ENCODE measurements at places on chromosomes 12 and 14.

GRCh38 chr14:74242780-74243042 lies 3.5 kb downstream of the VSX2 start:
- DNase-seq = no peak

- peak; percentile 8 for DNase-seq
These were observed 41.7 kb downstream of the ZCRB1 start for GRCh38 chr12:42284157-42284556.

DNA sequence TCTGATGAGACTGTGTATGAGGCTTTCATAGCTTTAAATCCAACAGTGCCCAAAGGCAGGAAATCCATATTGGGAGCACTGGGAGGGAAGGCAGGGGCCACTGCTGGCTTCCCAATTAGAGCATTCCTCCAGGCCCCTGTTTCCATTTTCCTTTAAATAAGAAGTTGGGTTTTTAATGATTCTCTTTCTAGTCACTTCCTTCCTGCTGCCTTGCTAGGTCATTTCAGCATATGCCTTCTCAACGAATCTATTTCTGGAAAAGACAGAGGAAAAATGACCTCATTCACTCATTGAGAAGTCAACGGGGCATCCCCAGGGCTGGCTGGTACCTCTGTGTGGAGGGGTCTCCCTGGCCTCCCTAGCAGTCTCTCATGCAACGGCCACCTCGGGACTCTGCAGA lies 43.5 kb downstream of the IGF1 start:
- no peak for DNase-seq

- no peak for DNase-seq
These were observed 4.7 kb upstream of the NCKAP5L start for GRCh38 chr12:49832836-49833421.

DNA sequence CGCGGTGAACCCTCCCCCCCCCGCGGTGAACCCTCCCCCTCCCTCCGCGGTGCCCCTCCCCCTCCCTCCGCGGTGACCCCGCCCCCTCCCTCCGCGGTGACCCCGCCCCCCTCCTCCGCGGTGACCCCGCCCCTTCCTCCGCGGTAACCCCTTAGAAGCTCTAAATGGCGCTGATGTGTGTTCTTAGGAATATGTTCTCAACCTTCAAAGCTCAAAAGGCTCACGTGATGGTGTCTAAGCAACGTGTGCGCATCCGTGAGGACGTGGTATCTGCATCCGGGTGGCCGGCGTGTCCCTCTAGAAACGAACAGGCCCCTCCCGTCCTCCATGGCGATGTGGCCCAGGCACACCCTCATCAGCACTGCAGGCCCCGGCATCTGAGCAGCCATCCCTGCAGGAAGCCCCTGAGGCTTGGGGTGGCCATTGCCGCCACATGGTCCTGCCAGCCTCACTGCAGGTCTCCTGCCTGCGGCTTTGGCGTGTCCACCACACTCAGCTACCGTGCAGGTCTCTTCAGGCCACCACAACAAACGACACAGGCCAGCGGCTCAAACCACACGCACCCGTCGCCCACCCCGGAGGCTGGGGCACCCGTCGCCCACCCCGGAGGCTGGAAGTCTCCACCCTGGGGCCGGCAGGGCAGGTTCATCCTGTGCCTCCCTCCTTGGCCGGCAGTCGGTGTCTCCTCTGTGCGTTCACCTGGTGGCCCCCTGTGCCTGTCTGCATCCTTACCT lies 14.5 kb upstream of the FBRSL1 start:
- DNase-seq = peak; percentile 40

DNA sequence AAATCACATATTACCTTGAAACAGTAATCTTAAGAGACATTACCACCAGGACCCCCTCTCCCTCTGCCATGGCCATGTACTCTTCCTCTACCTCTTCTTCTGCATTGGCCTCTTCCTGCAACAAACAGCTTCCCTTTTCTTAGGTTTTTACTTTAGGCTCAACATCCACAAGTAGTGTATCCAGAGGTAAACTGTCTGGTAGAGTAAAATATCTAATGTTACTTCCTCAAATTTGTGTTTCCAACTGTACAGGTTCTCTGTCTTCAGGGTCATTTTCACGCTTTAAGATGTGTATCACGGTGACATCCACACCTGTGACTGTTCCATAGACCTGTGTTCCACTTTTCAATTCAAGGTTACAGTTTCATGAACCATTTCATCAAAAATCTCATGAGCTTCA lies 13.4 kb downstream of the CDK17 start:
- no peak for DNase-seq

GRCh38 chr14:26394150-26394810 lies 203.6 kb downstream of the NOVA1 start:
- DNase-seq = peak; percentile 15

GRCh38 chr12:124994437-124994975 lies 1.1 kb downstream of the BRI3BP start:
- peak; percentile 83 for DNase-seq

DNA sequence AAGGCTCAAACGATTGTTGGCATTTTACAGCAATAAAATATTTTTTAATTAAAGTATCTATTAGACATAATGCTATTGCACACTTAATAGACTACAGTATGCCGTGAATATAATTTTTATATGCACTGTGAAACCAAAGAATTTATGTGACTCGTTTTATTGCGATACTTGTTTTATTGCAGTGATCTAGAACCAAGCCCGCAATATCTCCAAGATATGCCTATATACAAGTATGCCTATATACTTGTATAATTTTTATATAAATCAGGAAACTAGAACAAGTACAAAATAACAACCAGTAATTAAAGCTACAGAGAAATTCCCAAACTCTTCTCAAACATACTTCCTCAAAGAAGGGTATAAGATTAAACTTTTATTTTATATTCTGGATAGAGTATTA lies 31.3 kb downstream of the EEA1 start:
- DNase-seq = no peak

- DNase-seq = peak; percentile 44
These were observed 11.6 kb downstream of the TNS2 start for GRCh38 chr12:53061404-53062010.

DNA sequence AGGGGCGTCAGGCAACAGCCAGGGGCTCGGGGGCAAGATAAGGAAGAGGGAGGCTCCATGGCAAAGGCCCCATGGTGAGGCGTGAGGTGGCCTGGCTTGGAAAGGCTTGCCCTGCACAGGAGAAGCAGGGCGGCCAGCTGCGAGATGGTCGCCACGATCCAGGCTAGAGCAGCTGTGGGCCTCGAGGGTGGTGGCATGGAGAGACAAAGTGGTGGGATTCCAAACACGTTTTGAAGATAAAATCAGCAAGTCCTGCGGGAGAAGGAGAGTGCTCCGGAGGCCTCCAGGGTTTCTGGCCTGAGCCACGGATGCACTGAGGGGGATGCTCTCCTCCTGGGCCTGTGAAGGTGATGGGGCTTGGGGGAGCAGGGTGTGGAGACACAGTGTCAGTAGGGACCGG lies 20.5 kb upstream of the DLK1 start:
- no peak for DNase-seq

- DNase-seq = no peak
These were observed 49.5 kb upstream of the RTRAF start for GRCh38 chr14:51939755-51940301.

DNA sequence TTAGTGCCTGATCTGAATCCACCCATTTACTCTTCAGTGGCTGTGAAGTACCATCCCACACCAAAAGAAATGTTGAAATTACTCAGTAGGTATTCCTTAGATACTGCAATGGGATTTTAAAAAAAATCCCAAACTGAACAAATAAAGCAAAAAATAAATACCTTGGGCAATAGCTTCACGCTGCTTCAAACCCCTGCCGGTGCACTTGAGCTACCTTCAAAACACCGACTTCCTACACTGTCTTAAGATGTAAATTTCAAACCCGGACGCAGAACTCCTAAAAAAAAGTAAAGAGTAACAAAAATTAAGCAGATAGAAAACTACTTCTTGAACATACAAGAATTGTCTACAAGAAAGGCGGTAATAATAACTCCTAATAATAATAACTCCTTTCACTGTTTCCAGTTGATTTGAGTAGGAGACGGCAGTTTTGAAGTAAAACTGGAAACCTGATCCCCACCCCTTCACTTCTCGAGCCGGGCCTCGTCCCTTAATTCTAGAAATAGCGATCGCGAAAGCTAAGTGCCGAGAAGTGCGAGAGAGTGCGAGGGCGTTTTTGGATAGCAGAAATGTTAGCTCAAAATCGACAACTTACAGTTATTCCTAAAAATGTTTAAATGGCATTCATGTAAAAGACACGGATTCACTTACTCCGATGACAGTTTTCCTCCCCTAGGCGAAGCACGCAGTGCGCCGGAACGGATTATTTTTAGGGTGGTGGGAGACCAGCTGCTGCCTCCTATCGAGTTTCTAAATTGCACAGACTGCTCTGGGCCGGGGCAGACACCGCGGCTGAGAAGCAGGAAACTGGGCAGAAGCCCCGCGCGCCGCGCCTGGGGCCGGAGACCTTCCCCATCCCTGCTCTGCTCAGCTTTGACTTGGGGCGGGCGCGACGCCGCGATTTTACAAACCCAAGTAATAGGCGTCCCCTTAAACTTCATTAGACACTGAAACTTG lies at the start of gene ABCC9:
Gene ABCC9 (minus strand): TSS at position 878 of the 957 bp plus-strand sequence. CDS start 4,752 bp downstream, outside the sequence.
- DNase-seq = no peak

DNA sequence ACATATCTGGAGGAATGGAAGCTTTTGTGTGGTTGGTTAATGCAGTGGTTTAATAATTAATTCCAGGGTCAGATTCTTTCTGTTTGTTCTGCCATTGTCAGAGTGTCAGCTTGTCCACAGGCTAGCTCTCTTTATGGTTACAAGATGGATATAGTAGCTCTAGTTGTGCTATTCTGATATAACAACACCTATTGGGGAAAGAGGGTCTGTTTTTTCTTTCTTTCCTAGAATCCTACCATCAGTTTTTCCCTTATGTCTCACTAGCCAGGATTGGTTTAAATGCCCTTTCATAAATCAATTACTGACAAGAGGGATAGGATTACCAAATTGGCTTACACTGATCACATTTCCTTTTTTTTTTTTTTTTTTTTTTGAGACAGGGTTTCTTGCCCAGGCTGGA lies 27.8 kb downstream of the CNOT2 start:
- DNase-seq = no peak

- DNase-seq = no peak
These were observed 1.4 kb upstream of the BATF start for GRCh38 chr14:75520852-75521251.

DNA sequence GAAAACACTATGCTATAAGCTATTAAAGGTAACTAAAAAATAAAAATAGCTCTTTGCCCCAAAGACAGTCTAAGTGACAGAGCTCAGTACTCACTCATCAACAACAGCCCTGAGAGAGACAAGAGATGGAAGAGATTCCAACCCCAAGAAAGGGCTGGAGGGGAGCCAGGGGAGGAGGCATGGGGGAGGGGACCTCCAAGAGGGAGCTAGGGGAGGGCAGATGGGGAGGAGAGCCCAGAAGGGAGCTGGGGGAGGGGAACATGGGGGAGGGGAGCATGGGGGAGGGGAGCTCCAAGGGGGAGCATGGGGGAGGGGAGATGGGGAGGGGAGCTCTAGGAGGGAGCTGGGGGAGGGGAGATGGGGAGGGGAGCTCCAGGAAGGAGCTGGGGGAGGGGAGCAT lies 7.7 kb downstream of the SSH1 start:
- no peak for DNase-seq

DNA sequence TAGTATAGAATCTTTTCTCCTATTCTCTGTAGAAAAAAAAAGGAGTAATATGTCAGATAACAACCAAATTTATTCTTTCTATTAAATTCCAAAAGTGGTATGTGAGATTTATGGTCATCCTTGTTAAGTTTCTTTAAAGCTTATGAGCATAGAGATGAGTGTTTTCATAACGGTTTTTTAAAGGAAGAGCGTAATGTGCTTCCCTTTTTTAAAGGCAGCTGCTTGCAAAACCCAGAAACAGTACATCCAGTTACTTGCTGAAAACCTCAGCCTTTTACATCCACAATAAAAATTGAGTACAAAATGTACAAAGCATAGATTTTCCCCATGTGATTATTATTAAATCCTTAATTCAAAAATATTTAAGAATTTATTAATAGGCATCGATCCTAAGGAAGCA lies 53.6 kb upstream of the CD163 start:
- DNase-seq = no peak

DNA sequence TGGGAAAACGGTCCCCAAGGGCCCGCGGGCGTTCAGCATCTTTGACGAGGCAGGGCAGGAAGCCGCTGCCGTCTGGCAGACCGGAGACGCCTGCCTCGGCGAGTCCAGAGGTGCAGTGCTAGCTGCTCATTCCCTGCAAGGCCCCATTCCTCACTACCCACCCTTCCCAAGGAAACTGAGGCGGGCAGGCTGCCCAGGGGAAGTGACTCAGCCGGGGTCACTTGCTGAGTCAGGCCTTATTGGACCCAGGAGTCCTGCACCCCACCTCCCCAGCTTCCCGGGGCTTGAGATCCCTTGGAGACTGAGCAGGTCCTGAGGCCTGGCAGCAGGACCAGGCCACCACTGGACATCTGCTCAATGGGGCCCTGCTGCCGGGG lies 3.7 kb downstream of the SH2B3 start:
- DNase-seq = no peak

DNA sequence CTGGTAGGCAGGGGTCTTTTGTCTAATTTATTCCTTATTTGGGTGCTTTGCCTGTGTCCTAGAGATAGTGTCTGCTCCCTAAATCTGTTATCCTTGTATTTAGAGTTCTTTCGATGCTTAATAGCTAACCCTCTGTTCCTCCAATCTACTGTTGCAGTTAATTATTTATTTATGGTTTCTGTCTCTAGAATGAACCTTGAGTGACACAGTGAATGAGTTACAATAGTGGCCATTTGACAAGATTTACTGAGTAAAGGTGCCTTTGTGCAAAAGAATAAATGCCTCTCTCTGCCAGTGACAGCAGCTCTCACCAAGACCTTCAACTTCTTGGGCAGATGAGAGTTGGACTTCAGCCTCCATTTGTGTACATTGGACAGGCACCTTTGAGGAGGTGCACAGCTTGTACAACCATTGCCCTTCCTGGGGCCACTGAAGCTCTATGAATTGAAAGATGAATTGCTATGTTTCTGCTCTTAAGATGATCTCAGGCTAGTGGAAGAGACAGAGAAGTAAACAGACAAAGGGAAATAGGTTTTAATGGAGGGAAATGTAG lies 165.9 kb downstream of the DERA start:
- DNase-seq = no peak

DNA sequence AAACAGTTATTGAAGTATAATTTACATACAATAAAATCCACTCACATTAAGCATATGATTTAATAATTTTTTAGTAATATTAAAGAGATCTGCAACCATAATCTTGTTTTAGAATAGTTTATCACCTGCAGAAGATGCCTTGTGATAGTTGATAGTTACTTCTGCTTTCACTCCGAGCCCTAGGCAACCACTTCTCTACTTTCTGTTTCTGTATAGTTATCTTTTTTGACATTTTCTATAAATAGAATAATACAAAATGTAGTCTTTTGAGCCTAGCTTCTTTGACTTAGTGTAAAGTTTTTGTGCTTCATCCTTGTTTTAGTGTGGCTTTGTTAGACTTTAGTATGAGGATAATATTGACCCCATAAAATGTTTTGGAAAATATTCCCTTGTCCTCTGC lies 111.0 kb downstream of the MNAT1 start:
- DNase-seq = peak; percentile 46

- no peak for DNase-seq
These were observed 1891.5 kb upstream of the SEL1L start for GRCh38 chr14:83425138-83425537.

Measured in NAMALWA (cell line).